ENCODE measurements at places on chromosomes 12 and 14.

DNA sequence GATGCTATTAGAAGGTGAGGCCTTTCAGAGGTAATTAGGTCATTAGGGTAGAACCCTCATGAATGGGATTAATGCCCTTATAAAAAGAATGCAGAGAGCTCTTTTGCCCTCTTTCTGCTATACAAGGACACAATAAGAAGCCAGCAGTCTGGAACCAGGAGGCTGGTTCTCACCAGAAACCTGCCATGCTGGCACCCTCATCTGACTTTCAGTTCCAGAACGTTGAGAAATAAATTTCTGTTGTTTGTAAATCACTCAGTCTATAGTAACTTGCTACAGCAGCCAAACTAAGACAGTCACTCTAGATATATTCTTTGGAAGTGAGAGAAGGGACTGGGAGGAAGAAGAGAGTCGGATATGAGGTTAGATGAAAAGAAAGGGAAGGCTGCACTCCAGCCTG lies 125.0 kb upstream of the MYF6 start:
- DNase-seq = no peak

- DNase-seq = no peak
Observed at GRCh38 chr12:108060067-108060466, 69.0 kb upstream of the WSCD2 start.

GRCh38 chr12:43883311-43883710 lies 47.4 kb downstream of the TMEM117 start:
- DNase-seq = no peak

DNA sequence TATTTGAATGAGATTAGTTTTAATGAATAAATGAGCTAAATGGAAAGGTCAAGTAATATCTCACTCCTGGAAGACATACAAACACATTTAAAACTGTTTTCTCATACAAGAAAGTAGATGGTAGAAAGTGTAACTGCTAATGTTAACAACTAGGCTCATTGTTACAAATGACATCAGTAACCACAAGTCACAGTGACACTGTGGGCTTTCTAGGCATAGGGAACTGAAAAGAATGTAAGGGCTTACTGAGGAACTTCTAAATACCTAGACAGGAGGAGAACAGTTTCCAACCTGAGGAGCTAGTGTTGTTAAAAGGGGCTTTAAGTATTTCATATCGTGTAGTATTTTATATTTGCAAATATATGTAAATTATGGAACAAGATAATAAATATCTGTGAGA lies 17.5 kb upstream of the ERGIC2 start:
- DNase-seq = no peak

DNA sequence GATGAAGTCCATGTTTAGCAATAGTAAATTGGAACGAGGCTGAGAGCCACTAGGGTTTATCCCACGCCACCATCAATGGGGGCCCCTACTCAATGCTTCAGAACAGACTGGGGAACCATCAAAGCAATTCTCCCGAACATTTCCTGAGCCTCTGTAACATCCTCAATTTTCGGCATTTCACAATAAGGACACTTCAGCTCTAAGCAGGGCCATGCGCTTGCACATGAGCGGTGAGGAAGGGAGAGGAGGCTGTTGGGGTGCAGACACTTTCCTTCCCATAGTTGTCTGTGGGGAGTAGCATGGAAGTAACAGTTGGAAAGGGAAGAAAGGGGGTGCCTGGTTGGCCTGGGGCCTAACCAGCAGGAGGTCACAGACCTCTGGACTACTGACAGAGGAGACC lies 129.9 kb upstream of the PRMT8 start:
- DNase-seq = peak; percentile 7

DNA sequence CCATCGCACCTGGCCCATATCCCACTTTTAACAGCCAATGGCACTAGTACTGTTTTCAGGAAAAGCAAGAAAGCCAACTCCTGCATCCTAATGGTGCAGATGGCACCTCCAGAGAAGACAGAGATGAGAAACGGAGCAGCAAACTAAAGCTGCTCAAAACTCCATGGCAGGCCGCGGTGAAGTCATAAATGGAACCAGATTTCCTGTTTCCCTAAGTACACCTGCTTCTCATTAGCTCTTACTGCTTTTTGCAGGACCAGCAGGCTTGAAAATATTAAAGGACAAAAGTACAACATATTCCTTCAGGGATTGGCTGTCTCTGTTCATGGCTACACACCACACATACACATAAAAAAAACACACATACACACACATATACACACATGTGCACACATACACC lies 36.7 kb upstream of the LGALS3 start:
- DNase-seq = no peak

- no peak for DNase-seq
Observed at GRCh38 chr12:130007771-130008170, 103.9 kb upstream of the TMEM132D start.

- DNase-seq = no peak
Observed at GRCh38 chr12:5503774-5504173, 71.9 kb downstream of the NTF3 start.

GRCh38 chr12:118357257-118358007 lies 15.3 kb downstream of the TAOK3 start:
- DNase-seq = peak; percentile 93

DNA sequence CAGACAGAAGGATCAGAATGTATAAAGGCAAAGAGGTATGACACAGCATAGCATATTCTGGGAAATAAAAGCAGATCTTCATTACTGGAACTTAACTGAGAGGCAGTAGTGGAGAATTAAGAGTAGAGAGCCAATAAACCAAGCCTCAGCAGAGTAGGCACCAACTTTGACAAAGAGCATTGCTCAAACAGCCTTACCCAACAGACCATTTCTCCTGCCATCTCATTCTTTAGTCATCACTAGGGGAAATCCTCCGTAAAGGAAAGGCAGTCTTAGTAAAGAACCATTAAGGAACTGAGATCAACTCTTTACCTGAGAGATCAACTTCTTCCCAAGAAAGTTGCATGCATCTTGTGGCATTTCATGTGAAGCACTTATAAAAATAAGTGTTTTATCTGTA lies 36.6 kb downstream of the SENP1 start:
- DNase-seq = peak; percentile 84

DNA sequence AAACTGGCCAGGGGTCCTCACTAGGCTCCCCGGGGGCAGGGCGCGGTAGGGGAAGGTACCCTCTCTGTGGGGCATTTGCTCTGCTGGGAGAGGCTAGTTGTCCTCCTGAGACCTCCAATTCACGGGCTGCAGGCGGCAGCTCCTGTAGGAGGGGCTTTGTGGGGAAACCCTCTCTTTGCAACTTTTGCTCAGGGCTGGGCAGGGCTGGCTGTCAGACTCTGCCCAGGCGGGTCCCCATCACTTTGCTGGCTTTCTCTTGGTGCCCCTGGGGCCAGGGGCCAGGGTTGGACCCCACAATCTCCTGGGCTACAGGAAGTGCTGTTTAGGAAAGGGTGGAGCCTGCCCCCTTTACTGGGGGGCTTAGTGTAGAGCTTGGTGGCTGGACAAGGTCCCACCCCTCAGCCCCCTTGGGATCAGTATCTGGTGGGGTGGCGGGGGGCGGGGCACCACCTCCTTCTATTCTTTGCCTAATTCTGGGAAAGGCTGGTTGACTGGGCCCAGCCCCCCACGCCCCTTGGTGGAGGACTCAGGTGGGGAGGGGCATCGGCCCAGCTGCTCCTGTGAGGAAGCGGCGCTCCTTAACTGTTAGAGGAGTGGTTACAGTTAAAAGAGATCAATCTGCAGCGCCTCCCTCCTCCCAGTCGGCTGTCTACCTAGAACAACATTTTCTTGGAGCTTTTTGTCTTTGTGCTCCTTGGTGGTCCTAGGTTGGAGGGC lies 918.7 kb downstream of the AACS start:
- DNase-seq = no peak

- DNase-seq = no peak
Observed at GRCh38 chr12:91893476-91893875, 252.2 kb downstream of the BTG1 start.

DNA sequence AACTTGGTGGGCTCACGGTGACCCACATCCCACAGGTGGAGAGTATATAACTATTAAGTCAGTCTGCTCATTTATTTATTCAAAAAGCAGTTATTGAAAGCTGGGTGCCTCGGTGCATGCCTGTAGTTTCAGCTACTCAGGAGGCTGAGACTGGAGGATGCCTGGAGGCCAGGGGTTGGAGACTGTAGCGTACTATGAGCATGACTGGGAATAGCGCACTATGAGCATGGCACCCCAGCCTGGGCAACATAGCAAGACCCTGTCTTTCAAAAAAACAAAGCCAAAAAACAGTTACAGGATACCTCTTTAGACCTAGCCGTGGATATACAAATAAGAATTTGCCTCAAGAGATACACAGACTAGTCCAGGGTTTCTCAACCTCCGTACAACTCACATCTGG lies 139.8 kb downstream of the ZFP36L1 start:
- DNase-seq = no peak

- peak; percentile 79 for DNase-seq
Observed at GRCh38 chr12:104643819-104644669, 187.3 kb downstream of the CHST11 start.

- DNase-seq = no peak
Observed at GRCh38 chr12:25293653-25294052, 42.9 kb upstream of the KRAS start.

DNA sequence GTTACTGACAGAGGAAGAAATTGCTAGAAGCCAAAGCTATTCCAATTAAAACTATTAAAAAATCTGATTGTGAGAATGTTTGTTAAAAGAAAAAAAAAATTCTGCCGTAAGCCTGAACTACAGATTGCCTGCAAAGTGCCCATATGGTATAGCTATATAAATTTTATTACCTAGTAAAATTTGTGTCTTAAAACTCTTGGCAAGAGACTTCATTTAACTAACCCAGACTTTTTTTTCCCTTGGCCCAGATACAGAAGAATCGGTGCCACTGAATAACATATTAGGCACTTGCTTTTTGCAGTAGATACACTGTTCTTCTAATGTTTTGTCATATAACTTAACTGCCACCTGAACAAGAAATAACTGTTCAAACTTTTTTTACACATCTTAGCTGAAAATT lies 125.5 kb downstream of the RPS29 start:
- no peak for DNase-seq

DNA sequence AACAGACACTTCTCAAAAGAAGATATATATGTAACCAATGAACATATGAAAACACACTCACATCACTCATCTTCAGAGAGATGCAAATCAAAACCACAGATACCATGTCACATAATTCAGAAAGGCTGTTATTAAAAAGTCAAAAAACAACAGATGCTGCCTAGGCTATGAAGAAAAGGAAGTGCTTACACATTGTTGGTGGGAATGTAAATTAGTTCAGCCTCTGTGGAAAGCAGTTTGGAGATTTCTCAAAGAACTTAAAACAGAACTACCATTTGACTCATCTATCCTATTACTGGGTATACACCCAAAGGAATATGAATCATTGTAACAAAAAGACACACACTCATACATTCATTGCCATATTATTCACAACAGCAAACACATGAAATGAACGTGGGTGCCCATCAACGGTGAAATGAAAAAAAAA lies 35.1 kb downstream of the EIF2S3B start:
- peak; percentile 69 for DNase-seq

DNA sequence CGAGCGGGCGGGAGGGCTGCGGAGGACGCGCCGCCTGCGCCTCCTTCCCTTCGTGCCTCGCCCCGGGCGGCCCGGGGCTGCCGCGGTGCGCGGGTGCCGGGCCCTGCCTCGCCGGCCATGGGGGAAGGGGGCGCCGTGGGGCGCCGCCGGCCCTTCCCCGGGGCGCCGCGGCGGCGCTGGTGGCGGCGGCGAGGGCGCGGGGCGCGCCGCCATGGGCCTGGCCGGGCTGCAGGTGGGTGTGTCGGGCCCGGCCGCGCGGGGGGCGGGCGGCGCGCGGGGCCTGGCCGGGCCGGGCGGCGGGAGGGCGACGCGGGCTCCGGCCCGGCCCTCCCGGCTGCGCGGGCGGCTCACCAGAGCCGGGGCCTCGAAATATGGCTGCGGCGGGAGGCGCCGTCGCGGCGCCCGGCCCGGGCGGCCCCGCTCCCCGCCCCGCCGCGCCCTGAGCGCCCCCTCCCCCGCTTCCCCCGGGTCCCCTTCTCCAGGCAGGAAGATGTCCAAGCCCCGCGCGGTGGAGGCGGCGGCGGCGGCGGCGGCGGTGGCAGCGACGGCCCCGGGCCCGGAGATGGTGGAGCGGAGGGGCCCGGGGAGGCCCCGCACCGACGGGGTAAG lies 5.1 kb downstream of the KMT5A start:
- peak; percentile 8 for DNase-seq

DNA sequence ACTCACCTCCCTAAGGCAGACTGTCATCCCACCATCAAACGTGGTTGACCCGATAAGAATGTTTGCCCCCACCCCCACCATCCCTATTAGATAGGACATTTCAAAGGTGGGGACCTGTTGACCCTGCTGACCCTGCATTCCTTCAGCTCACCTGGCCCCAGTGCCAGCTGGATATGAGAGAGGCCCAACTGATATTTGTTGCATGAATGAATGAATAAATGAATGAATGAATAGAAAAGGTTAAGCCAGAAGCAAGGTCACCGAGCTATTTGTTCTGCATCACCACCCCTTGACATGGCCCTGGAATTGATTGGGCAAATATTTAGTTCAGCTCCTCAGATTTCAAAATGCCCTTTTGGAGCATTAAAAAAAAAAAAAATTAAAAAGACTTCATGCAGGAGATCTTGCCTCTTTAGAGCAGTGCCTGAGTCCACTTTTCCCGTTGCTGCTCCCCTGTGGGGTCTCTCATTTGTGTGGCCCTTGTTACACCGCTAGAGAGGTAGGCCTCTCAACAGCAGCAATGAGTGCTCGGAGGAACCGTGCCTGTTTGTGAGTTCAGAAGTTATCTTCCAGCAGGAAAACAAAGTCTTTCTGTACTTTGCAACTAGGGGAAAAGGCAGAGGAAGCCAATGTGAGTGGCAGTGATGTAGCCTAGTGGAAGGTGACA lies 8.5 kb upstream of the SERPINA5 start:
- DNase-seq = no peak

DNA sequence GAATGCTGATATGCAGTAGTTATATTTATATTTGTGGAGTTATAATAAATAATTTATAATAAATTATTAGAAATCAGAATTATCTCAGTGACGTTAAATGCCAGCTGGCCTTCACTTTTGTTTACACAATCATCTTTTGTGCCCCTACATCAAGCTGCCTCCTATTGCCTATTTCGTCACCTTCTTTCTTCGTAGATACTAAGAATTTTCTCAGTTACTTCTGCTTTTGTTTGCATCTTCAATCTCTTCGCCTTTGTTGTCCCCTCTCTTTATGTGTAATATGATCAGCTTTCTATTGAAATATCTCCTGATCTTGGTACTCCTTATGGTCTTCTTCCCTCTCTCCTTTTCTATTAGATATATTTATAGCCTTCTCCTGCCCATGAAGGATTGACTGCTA lies 197.0 kb downstream of the ERC1 start:
- peak; percentile 60 for DNase-seq

DNA sequence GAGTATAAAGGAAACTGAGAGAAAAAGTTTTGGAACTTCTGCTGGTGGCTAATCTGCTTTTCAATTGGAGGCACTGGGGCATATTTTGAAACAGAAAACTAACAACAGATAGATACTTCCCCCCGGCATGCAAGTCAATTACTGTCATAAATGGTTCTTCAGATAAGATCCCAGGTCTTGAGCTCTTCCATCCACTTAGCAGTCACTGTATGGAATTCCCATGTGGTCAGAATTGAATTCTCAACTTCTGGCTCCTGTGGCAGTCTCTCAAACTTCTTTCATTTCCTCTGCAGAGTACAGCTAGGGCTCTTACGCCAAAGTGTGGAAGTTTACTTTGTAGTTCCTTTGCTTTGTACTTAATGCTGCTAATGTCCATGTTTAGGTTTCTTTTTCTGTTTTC lies 452.2 kb downstream of the IPO8 start:
- DNase-seq = no peak

All from inflammatory macrophage treated with lipopolysaccharide for 4 hours (primary cell).